ENCODE measurements at places on chromosomes 12 and 14. TPM values are rescaled to one million over a fixed set of nuclear protein-coding genes. Genes with fewer than 3 reads are reported as not detected.

The EP400 gene
- 81.1 TPM for total RNA-seq

The NFE2 gene
- 2.0 TPM for total RNA-seq

The MMAB gene
- total RNA-seq = 18.3 TPM

The FLRT2 gene
- not detected for total RNA-seq

The HELB gene
- 36.6 TPM for total RNA-seq

DNA sequence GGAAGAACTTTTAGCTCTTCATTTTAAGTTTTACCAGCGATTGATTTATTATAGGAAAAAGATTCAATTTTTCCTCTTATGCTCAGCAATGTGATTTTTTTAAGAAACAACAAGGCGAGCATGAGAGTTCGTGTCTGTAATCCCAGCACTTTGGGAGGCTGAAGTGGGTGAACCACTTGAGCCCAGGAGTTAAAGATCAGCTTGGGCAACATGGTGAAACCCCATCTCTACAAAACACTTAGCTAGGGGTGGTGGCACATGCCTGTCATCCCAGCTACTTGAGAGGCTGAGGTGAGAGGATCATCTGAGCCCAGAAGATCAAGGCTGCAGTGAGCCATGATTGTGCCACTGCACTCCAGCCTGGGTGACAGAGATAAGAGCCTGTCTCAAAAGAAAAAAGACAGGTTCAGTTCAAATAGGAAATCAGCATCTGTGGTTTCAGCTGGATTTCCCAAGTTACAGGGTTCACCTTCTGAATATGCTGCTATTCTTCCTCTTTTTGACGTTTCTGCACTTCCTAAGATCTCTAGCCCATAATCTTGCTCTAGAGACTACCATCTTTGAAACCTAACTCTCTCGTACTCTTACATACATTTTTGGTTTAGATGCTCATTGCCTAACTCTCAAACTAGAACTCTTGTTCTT, 274.7 kb downstream of the SEC23A start:
- no peaks in the 10 kb centered on the region for H3K4me1 ChIP-seq
- H3K27me3 ChIP-seq = no peaks in the 10 kb centered on the region
- H3K4me3 ChIP-seq = no peak overlapping the region

DNA sequence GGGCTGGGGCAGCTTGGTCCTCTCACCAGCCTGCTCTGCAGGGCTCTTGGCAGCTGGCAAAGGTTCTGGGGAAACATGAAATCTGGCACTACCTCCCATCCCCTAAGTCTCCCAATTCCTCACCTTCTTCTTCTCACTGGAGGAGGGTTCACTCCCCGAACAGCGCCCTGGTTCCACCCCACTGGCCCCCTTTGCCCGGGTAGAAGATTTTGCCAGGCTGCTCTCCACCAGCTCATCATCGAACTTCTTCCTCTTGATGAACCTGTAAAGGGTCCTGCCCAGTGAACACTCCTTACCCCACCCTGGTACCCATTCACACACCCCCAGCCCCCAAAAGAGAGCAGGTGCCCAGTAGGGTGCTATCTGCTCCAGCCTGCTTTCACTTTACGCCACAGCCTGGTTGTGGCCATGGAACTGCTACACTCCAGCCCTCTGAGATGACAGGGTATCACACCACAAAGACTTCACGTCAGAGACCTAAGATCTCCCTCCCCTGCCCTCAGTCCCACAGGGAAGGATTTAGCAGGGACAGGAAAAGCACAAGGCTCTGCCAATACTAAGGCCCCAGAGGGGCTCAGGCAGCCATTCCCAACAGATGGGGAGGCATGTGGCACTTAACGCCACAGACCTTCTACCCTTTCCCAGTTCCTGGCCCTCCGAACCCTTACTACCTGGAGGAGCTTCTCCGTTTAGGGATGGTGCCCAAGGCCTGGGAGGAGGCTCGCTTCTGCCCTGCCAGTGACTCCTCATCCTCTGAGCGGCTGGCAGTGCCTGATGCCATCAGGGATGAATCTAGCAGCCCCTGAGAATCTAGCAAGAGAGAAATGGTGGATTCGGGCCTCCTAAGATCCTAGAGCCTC, 2.3 kb downstream of the MCRS1 start:
- peaks cover 62% of the 10 kb centered on the region for H3K4me1 ChIP-seq
- no peak overlapping the region for H3K4me3 ChIP-seq
- no peak for DNase-seq
- H3K27me3 ChIP-seq = no peaks in the 10 kb centered on the region
